ENCODE measurements at places on chromosomes 12 and 14. TPM values are rescaled to one million over a fixed set of nuclear protein-coding genes. Genes with fewer than 3 reads are reported as not detected.

DNA sequence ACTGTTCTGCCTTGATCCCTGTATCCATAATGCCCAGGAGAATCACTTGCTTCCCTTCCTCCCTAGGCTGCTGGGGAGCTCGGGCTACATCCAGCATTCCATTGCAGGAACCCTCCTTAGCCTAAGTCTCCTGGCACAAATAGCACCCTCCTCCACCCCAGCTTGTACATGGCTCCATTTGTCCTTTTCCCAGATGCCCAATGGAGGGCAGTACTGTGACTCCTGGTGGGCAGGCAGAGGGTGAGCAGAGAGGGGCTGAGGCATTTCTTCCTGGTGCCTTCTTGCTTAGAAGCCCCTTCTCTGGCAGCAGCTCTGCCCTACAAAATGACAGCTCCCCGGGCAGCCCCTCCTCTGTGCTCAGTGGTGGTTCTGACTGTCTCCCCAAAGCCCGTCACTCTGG, 86.5 kb downstream of the RBM19 start:
- no peak overlapping the region for H3K27ac ChIP-seq
- no peak overlapping the region for H3K4me3 ChIP-seq

DNA sequence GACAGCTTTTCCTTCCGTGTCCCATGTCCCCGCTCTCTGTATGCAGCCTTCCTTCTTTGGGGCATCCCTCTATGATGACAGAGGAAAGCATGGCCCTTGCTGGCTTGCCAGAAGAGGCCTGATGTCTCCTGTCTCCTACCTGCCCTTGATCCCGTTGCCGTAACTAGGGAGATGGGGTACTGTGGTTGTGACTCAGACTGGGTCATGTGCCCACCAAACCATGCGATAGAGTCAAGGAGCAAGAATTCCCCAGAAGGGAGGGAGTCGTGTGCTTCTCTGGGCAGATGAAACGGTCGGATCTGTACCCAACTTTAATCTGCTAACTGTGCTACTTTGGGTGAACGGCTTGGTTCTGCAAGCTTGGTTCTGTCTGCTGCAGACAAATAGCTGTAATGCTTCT, 99.1 kb upstream of the DYNC1H1 start:
- H3K4me1 ChIP-seq, result peaks cover 3% of the 10 kb centered on the region
- no peaks in the 10 kb centered on the region for H3K27me3 ChIP-seq

DNA sequence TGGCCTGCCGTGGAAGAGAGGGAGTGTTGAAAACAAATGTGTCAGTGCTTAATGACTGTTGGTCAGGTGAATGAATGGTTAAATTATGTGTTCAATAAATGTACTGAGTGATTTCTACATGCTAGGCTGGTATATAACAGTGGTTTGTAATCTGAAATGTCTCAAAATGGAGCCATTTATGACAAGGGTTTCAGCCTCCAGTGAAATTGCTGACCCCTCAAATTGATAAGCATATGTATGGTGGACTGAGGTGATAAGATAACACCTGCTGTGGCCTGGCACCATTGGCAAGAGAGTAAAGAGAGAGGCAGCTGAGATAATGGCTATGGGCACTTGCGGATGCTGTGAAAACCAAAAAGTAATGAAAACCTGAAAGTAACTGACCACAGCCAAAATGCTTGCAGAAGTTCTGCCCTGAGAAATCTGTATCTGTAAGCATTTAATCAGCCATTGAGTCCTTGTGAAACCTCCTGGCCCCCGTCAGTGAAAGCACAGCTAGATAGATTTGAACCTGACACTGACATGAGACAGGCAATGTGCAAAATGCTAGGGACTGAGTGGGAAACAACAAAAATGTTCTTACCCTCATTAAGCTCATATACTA, 1.4 kb upstream of the BCAT1 start:
- no peaks in the 10 kb centered on the region for H3K27me3 ChIP-seq
- no peaks in the 10 kb centered on the region for H3K4me1 ChIP-seq
- no peaks in the 10 kb centered on the region for H3K36me3 ChIP-seq

PRKAG1 gene
- 86.5 TPM for polyA plus RNA-seq

PELI2 gene
- polyA plus RNA-seq, result 0.44 TPM

DNA sequence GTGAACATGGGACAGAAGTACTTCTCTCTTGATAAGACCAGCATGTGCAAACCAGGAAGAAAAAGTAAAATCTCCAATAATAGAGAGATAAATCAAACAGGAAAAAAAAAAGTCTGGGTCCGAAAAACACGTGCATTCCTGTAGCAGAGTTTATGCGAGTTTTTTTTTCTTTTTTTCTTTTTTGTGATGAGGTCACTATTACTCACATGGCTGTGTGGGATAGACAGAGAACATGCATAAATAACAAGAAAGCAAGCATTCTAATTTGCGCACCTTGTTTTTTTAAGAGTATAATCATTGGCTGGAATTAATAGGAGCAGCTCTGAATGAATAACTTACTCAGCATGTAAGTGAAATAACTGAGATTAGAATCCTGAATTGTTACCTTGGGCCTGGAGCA, 91.9 kb upstream of the CPM start:
- no peak overlapping the region for H3K27ac ChIP-seq
- H3K27me3 ChIP-seq, result no peaks in the 10 kb centered on the region
- H3K36me3 ChIP-seq, result no peaks in the 10 kb centered on the region
- H3K4me1 ChIP-seq, result no peaks in the 10 kb centered on the region

- no peaks in the 10 kb centered on the region for H3K36me3 ChIP-seq
- no peak overlapping the region for H3K27ac ChIP-seq
- H3K4me3 ChIP-seq, result no peak overlapping the region
- DNase-seq, result no peak
- H3K27me3 ChIP-seq, result no peaks in the 10 kb centered on the region
- H3K4me1 ChIP-seq, result no peaks in the 10 kb centered on the region
Measured at GRCh38 chr14:45587142-45587541, 334.1 kb upstream of the MIS18BP1 start.

DNA sequence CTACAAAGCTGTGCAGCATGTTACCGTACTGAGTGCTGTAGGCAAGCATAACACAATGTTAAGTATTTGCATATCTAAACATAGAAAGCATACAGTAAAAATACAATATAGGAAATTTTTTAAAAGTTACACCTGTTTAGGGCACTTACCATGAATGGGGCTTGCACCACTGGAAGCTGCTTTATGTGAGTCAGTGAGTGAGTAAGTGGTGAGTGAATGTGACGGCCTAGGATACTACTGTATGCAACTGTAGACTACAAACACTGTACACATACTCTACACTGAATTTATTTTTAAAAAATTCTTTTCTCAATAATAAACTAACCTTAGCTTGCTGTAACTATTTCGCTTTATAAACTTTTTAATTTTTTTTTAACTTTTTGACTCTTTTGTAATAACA, 82.1 kb upstream of the FSCB start:
- no peaks in the 10 kb centered on the region for H3K4me1 ChIP-seq
- H3K36me3 ChIP-seq, result no peaks in the 10 kb centered on the region
- no peak overlapping the region for H3K27ac ChIP-seq
- no peak overlapping the region for H3K4me3 ChIP-seq
- no peak for DNase-seq

FAIM2 gene
- not detected for polyA plus RNA-seq

All from psoas muscle (tissue), 8 donors.